Hepatocyte (in vitro differentiated cells): ENCODE measurements at places on chromosomes 7 and 10. TPM values are rescaled to one million over a fixed set of nuclear protein-coding genes. Genes with fewer than 3 reads are reported as not detected.

DNA sequence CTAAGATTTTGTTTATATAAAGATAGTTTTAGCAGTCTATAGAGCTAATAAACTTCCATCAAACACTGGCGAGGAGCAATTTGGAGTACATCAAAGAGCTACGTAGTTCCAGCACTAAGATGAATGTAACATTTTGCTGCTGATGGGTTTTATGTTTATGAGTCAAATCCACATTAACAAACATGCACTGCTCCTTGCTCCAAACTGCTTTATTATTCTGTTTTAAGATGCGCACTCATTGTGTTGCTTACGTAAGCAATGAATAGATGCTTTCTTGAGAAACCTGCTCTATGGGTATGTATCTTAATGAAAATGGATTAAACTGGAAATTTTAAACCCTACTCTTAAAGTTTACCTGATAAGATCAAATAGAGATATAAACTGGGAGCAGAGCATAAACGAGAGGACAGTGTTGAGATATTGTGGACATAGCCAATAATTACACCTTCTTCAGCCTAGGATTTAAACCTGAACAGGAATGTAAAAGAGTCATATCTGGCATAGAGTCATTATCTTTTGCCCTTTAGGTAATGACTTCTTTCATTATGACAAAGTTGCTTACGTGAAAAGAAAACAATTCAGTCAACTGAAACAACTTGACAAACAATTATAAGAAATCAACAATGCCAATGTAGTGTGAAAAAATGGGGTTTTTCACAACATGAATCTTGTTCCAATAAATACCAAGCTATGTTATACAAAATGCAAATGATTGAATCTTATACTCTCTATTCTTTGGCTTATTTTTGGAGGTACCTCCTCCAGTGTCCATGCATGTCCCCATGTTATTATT is 153.5 kb upstream of the MTPN start:
- DNase-seq = no peak

DNA sequence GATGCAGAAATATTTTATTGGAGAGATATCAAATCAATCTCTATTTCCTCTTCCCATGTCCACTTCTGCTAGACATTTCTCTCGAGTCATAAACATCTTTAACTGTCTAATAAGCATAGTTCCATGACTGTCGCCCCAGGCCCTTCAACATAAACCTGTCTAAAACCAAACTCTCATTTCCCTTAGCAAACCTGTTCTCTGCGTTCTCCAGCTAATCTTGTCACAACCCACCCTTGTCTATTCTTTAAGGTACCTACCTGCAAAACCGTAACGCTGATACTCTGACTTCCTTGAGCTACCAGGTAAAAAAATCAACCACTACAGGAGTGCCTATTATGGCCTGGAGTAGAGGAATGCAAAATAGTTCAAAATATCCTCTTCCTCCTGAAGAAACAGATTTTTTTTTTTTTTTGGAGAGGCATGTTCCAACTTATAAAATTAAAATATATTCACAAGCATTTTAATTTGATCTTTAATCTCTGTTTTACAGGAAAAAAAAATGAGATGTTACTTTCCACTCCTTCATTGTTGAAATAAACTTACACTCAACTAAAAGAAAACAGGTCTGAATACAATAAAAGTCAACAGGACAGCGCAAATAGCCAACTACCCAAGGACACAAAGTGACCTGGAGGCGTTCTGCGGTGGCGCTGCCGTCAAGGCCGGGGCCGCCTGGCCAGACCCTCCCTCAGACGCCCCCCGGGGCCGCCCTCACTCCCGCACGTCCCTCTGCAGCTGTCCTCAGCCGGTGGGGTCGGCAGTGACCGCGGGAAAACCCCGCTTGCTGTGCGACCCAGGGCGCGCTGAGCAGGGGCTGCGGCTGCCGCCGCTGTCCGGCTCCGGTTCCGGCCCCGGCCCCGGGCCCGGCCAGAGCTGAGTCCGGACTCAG is 765 bp downstream of the SLC25A40 start:
- DNase-seq = no peak

DNA sequence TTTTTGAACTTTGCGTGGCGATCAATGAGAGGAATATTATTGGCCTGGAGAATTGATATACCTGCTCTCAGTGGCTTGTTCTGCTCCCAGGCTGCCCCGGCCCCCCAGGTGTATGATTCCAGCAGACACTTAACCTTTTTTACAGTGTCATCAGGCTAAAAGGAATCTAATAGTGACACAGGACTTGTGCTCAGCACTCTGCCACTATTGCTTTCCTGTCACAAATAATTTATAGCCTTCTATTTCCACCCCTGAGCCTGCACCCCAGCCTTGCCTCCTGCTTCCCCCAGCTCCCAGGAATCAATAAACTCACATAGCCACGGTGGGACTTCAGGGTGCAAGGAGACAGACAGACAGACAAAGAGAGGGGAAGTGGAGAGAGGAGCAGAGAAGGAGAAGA is 28.3 kb downstream of the PAX2 start:
- no peak for DNase-seq

DNA sequence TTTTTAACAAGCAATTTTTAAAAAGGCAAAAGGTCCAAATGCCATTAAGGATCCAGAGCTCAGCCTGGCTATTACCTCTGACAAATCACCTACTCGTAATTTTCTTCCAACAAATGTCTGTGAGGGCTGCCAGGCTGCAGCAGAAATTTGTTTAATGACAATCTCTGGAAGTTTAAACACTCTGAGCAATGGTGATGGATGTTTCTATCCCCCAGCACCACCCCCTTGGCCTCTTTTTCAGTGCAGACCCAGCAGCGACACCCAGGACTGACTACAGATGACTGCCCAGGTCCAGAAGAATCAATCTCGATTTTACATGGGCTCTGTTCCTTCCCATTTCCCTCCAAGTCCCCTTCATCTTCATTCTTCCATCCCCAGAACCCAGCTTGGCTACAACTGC is 201.4 kb upstream of the AOAH start:
- no peak for DNase-seq

DNA sequence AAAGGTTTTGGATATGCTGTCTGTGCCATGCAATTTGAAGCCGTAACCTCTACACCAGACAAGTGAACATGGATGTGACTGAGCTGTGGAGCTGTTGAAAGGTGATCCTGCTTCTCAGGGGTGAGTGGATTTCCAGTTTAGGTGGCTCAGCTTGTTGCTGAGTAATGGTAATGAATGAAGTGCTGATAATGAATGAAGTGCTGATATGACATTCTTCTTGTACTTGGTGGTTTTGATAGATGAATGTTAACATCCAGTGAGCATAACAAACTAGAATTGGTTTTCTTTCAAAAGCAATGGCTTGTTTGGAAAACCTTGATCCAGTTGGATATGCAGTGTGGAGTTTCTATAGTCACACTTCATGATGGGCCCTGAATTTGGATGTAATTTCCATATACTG is 89.7 kb upstream of the FZD8 start:
- no peak for DNase-seq

GRCh38 chr10:13613519-13613918 is 26.8 kb downstream of the PRPF18 start:
- DNase-seq = peak; percentile 43

GRID1 gene
- 0.24 and 0.37 TPM in 2 replicates for total RNA-seq

DNA sequence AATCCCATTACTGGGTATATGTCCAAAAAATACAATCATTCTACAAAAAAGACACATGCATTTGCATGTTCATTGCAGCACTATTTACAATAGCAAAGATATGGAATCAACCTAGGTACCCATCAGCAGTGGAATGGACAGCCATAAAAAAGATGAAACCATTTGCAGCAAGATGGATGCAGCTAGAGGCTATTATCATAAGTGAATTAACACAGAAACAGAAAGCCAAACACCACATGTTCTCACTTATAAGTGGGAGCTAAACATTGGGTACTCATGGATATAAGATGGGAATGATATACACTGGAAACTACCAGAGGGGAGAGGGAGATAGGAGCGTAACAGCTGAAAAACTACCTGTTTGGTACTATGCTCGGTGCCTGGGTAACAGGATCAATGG is 154.0 kb downstream of the TMEM26 start:
- no peak for DNase-seq

GRCh38 chr10:58438986-58439385 is 53.8 kb downstream of the TFAM start:
- no peak for DNase-seq

H2BK1 gene
- total RNA-seq = not detected in 2 replicates

MOSPD3 gene
- total RNA-seq = 8.8 and 10.4 TPM in 2 replicates

MCM10 gene
- 2.7 and 3.1 TPM in 2 replicates for total RNA-seq

DNA sequence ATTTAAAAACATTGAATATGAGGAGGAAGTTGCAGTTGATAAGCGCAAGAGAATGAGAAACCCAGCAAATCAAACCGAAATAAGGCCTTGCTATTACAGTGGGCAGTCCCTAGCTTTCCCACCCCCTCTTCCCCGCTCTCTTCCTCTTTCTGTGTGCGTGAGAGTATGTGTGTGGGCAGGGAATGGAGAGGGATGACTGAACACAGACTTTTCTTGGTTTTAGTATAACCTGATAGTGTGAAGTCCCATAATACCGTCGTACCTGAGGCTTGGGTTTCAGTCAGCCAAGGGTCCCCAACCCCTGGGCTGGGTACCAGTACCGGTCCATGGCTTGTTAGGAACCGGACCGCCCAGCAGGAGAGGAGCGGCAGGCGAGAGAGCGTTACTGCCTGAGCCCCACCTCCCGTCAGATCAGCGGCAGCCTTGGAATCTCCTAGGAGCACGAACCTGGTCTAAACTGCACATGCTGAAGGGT is 255.3 kb downstream of the CELF2 start:
- DNase-seq = no peak

- DNase-seq = no peak
Observed at GRCh38 chr7:101998906-101999240, 181.4 kb downstream of the CUX1 start.
